PC-3 (cell line): ENCODE measurements at places on chromosomes 7 and 10. TPM values are rescaled to one million over a fixed set of nuclear protein-coding genes. Genes with fewer than 3 reads are reported as not detected.

DNA sequence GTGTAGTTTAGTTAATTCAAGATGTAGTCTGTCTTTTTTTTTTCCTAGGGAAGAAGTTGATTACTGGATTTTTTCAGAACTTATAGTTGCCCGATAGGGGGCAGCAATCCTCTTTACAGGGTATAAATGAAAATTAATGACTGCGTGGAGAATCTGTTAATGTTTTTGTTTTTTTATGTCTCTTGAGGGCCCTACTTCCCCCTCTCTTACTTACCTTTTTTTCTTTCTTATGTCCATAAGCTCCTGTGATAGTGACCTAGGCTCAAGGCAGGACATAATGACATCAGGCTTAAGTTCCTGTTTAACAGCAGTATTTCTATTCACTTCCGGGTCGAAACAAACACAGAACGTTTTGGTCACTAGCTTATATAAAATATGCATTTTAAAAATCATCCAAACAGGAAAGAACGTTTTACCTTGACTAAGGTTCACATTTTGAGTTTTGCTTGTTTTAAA, 18.8 kb downstream of the CDC123 start:
- peak; percentile 28 for DNase-seq

ENTPD1 gene
- not detected in 2 replicates for total RNA-seq

GRCh38 chr7:604001-604883, 84.6 kb upstream of the PDGFA start:
- no peak for DNase-seq

DNA sequence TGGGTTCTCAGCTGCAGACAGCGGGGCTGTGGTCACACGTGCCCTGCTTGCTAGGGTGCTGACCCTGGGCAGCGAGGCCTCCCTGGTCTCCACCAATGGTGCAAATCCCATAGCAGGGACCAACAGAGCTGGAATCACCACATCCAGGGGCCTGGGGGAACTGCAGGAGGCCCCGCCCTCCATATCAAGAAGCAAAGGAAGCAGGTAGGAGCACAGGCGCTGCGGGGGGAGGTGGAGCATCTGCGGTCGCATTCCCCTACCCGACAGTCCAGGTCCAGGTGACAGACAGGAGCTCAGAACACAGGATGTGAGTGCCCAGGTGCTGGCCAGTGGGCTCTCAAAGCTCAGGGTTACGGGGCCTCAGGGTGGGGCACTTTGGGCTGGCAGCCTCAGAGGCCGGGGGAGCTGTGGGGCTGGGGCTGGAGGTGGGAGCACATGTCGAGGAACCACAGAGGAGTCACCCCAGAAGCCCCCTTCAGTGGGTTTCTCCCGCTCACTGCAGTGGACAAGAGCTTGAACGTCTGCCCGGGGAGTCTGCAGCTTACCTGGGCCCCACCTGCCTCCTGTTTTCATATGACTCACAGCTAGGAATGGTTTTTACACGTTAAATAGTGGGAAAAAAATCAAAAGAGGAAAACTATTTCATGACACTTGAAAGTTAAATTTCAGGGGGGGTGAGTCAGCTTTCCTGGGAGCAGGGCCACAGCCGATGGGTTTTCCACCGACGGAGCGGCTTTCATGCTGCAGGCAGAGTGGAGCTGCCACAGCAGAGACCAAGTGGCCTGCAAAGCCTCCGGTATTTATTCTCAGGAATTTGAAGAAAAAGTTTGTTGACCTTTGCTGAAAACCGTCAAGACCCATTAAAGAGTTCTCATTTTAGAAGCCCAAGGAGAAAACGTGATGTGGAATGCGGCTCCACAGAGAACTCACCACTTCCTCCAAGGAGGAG, 148.7 kb upstream of the PPP2R2D start:
- DNase-seq, result no peak

MSS51 gene
- total RNA-seq, result 3.2 and 3.5 TPM in 2 replicates

SPDYE2 gene
- not detected in 2 replicates for total RNA-seq

DNA sequence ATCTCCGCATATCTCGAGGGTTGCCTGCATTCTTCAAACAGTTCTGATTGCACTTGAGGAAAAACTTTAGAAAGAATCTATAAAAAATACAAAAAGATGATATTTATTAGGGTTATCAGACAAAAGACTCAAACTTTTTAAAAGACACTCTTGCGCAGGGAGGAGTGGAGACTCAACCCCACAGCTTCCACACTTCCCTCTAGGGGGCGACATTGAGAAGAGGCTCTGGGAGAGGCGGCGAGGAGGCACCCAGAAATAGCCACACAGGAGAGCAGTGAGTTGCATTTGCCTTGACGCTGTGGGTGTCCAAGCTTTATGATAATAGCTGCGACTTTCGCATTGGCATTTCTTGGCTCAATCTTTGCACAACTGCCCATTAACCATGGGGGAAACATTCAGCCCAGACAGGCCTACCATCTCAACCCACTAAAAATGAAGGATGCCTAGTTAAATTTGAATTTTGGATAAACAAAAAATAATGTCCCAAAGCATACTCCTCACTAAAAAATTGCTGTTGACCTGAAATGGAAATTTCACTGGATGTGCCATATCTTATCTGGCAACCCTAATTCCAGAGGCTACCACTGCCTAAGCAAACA, 86.2 kb downstream of the EBF3 start:
- DNase-seq, result peak; percentile 15

- no peak for DNase-seq
Measured at GRCh38 chr7:75928568-75928914, 13.6 kb downstream of the POR start.

CD36 gene
- not detected in 2 replicates for total RNA-seq

GRCh38 chr7:921071-921461, 33.4 kb downstream of the ADAP1 start:
- DNase-seq, result no peak

- DNase-seq, result no peak
Measured at GRCh38 chr7:78473571-78474301, 675.2 kb downstream of the PHTF2 start.

EIF4H gene
- total RNA-seq, result 339 and 357 TPM in 2 replicates
